Left lobe of liver (tissue), 2 donors: ENCODE measurements at places on chromosomes 5 and 9. TPM values are rescaled to one million over a fixed set of nuclear protein-coding genes. Genes with fewer than 3 reads are reported as not detected.

The BTNL8 gene
- 0.45 TPM for total RNA-seq

The FCN2 gene
- 95.7 TPM for total RNA-seq

DNA sequence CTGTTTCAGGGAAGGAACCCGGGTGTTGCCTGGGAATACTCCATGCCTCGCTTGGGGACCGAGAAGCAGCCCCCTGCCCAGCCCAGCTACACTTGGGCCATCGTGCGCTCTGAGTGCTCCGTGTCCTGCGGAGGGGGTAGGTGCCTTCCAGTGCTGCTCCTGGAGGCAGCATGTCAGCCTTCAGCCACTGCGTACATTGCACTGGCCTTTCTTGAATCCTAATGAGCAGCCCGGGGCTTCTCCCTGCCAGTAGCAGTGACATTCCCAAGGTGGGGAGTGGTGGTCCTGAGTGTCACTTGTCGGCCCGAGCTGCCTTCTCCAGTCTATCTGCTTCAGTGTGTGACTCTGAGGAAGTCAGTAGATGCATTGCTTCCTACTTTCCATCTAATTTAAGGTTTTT lies 101.9 kb downstream of the ADAMTS16 start:
- no peak for DNase-seq

DNA sequence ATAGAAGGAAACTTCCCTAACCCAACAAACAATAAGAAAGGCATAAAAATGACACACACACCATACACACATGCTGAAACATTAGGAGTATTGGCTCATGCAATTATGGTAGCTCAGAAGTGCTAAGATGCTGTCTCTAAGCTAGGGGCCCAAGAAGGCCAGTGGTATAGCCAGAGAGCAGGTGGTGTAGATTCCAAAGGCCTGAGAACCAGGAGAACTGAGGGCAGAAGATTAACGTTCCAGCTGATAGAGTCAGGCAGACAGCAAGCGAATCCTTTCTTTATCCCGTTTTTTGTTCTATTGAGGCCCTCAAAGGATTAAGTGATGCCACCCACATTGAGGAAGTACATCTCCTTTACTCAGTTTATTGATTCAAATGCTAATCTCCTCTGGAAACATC lies 262.9 kb downstream of the EPB41L4A start:
- no peak for DNase-seq
